ENCODE measurements at places on chromosomes 4 and X.

DNA sequence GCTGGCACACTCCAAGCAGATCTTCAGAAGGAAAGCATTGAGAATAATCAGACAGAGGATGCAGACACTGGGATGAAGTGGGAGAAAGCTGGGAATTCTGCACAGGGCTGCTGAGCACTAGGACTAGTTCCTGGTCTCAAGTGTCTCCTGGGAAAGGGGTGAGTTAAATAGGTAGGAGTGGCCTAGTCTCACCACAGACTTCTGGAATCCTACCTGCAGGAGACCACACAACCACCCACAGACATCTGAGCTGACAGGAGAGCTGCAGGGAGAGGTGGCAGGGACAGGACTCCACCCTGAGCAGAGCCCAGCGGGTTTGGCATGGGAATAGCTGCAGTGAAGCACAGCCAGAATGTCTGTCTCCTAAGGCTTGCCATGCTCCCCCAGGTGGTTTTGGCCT, 95.1 kb upstream of the GALNTL6 start:
- DNase-seq: no peak

- DNase-seq: no peak
Measured at GRCh38 chrX:10569946-10570345, 50.4 kb downstream of the MID1 start.

DNA sequence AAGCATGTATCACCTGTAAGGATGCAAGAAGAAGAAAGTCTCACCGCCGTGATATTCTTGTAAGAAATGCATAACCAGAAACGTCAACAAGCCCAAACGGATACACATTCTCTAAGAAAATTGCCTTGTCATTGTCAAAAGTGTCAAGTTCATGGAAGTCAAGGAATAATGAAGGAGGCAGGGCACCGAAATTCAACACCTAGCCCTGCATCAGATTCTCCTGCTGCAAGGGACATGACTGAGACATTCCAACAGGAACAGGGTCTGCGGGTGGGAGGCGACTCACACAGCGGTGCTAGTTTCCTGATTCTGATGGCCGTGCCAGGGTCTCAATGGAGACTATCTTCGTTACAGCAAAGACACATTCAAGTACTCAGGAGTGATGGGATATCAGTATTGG, 26.7 kb downstream of the IRF2 start:
- no peak for DNase-seq

- no peak for DNase-seq
Measured at GRCh38 chrX:10028283-10029104, 61.3 kb downstream of the CLDN34 start.

DNA sequence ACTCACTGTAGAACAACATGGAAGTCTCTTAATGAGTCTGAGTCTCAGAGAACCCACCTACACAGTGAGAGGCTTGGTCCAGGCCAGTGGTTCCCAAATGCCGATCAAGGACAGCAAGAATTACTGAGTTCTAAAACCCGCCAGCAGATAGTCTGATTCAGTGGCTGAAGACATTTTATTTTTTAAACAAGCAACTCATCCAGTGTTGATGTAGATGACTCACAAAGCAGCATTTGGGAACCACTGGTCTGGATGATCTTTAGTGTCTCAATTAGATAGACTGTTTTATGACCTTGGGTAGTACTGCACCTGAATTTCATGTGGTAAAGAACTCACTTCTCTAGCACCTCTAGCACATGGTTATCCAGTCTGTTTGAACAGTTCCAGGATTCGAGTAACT, 193.6 kb downstream of the FBXW7 start:
- DNase-seq: no peak

DNA sequence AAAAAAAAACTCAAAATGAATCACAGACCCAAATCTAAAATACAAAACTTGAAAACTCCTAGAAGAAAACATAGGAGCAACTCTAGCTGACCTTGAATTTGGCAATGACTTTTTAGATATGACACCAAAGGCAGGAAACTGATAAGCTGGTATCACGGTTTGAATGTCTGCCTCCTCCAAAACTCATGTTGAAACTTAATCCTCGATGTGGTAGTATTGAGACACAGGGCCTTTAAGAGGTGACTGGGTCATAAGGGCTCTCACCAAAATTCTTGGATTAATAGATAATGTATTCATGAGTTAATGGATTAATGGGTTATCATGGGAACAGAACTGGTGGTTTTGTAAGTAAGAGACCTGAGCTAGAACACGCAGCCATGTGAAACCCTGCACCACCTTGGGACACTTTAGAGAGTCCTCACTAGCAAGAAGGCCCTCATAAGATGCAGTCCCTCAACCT, 40.5 kb downstream of the FRYL start:
- no peak for DNase-seq

- DNase-seq: no peak
Measured at GRCh38 chrX:9301836-9302235, 163.0 kb upstream of the TBL1X start.

DNA sequence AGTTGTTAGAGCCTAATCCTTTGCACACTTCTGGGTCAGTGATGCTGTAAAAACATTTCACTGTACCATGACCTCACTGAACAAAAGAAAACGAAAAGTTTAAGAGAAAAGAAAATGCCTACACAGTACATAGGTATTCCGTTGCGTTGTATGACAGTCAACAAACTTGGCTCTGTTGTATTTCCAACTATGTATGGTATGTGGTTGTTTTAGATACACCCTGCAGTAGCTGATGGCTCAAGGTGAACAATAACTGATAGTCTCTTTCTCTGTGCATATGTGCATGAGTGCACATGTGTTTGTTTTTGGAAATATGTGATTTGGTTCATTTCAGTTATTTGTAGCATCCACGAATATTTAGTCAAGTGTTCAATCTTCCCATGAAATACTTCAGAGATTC, 176.0 kb downstream of the BMPR1B start:
- DNase-seq: no peak

GRCh38 chr4:31667686-31668085, 947.5 kb downstream of the PCDH7 start:
- no peak for DNase-seq

- DNase-seq: no peak
Measured at GRCh38 chr4:4217113-4217512, 9.6 kb downstream of the OTOP1 start.

GRCh38 chrX:149982310-149982709, 44.0 kb upstream of the EOLA2 start:
- no peak for DNase-seq

DNA sequence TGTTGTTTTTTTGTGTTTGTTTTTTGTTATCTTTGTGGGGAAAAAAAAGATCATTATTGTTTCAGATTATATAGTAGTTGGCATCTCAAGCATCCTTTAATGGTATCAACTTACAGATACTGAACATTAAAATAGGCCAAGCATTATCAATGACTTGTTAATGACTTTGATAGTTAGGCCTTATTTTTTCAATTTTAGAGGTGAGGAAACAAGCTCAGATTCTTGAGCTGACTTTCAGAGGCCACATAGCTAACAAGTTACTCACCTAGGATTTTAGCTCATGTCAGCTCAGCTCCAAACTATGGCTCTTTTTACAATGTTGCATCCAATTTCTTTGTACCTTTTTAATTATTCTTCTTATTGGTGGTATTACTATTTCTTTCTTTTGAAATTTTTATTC, 471 bp upstream of the PLAC8 start:
- no peak for DNase-seq

DNA sequence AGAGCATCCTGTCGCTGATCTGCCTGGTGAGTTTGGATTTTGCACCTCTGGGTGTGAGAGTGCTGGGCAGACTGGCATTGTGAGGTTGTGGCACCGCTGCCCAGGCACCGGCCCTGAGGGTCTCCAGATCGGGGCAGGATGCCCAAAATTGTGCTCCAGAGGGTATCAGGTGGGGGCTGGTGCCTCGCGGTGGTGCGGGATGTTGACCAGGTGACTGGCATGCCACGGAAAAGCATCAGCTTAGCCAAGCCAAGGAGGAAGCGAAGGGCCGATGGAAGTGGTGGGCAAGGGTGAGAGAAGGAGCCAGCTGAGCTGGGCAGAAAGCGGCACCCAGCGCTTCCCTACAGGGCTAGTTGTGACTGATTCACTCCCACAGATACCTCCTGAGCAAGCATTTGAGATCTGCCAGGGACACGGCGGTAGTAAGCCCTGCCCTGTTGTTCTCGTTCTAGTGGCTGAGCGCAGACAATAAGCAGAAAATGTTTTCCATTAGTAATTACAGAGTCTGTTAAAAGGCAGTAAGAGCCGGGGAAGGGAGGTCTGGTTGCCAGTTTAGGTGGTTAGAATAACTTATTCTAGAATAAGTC, 809 bp downstream of the ZFP92 start:
- DNase-seq: no peak

- no peak for DNase-seq
Measured at GRCh38 chr4:97998203-97998602, 145.1 kb downstream of the STPG2 start.

- no peak for DNase-seq
Measured at GRCh38 chr4:38993683-38994082, 38.5 kb downstream of the TMEM156 start.

DNA sequence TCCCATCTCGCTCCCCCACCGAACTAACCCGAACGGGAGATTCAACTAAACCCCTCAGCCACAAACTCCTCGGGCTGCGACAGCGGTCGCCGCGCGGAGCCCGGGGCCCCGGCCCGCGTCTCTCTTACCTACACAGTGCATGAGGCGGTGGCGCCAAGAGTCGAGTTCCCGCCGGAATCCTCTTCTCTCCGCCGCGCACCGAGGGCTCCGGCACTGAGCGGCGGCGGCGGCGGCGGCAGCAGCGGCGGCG, 160 bp downstream of the LCORL start:
- DNase-seq: no peak

- no peak for DNase-seq
Measured at GRCh38 chr4:152348670-152349069, 187.2 kb downstream of the FBXW7 start.

DNA sequence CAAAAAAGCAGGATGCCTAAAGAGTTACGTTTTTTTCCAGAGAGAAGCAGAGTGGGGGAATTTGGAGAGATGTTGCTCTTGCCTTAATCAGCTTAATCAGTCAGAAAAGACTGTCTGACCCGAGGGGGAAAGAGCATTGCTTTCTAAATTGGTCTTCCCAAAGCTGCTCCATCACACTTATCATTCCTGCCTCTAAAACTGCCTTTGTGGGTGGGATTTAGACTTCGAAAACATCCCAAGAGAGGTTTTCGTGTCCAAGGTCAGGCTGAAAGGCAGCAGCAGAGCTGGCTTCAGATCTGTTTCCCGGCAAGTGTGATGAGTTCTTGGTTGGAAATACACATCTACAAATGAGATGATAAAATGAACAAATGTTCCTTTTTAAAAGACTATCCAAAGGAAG, 155.2 kb downstream of the SH2D1A start:
- DNase-seq: no peak

- no peak for DNase-seq
Measured at GRCh38 chrX:119692191-119693039, 553 bp downstream of the SEPTIN6 start.

DNA sequence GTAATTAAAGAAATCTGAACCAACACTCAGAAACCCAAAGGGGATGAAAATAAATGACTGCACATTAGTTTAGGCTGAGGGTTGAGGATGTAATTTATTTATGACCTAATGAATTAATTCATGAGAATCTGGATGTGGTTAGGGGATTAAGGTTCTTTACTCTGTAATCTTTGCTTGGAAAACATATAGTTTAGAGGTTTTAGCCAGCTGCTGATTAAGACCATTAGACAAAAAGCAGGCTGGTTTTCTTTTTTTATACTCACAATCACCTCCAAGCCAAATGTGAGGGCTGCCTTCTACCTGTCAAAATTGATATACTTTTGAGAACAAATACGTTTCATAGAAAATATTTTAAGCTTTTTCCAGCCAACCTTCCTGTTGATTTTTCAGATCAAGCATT, 2705.8 kb downstream of the PCDH7 start:
- no peak for DNase-seq

DNA sequence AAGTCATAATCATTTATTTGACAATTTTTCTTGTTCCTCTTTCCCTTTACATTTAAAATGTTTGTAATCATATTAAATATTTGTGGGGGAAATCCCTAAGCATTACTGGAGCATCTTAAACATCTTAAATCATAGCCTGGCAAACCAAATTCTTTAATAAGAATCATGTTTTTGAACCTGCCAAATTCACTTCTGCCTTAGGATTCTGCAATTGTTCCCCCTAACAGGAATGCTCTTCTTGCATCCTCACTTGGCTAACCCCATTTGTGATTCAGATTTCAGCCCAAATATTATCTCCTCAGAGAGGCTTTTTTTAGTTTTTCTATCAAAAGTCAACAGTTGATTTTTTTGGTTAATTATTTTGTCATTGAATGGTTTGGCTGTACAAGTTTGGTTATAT, 241.1 kb downstream of the MAPK10 start:
- no peak for DNase-seq

DNA sequence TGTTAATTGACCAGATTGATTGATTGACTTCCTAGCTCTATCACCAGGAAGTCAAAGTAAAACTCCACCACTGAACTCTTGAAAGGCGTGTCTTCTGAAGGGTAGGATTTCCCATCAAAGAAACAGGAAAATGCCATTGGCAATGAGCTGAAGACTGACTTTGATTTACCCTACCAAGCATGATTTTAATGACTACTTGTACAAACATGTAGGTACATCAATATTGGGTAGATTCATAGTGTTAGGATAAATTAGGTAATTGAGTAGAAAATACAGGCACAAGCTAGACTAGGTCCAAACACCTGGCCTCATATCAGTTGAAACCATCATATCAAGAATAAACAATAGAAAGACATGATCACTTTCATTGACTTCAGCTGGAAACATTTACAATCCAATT, 53.2 kb upstream of the ATXN3L start:
- DNase-seq: no peak

- DNase-seq: no peak
Measured at GRCh38 chrX:53188763-53189162, 36.2 kb downstream of the KDM5C start.

Data from stimulated activated CD4-positive, alpha-beta T cell treated with anti-CD3 and anti-CD28 coated beads, Interleukin-1b, Interleukin-23, amount 100 ng/mL, for 1 hour (primary cell).